ENCODE measurements at places on chromosomes 3 and 15.

GRCh38 chr15:62505762-62506161 is 340.7 kb upstream of the C2CD4B start:
- DNase-seq, result no peak

DNA sequence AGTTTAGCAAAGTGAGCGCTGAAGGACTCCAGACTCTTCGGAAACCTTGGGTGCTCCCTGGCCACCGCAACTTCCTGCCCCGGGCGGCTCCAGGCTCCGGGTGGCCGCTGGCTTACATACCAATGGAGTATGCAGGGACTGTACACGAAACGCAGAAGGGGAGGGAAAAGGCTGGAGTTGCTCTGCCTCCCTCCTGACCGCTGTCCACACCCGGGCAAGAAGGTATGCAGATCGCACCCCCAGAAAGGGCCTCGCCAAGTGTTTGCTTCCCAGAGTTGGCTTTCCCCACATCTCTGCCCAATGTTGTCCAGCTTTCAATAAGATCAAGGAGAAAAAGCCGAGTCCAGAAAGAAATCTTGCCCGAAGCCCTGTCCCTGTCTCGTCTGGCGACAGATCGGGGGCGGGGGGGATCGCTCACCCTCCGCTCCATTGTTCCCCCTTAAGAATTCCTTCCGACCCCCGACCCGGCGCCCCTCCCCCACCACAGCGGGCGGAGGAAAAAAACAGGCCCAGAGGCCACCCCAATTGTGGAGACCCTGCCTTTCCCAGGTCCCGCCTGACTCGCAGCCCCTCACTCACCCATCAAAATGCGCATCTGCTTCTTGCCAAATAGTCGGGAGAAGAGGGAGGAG is 533 bp downstream of the ARF4 start:
- peak; percentile 33 for DNase-seq

GRCh38 chr15:65414841-65415621 is 7.7 kb downstream of the IGDCC4 start:
- DNase-seq, result no peak

GRCh38 chr15:25770618-25771337 is 92.3 kb downstream of the ATP10A start:
- no peak for DNase-seq

DNA sequence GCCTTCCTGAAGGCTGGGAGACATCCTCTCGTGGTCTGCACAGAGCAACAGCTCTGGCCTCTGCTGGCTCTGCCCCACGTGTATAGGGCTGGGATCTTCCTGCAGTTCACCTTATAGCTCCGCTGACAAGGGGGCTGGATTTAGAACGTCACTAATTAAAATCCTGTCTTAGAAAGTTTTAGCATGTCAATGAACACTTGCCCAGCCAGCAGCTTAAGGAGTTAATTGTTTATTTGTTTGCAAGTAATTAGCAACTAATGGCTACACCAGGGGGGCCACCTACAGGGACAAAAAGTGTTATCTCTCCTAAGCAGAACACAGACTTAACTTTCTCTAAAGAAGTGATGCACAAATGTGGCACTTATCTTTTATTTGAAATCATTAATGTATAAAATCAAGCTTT is at the start of gene HESX1:
Gene HESX1, minus strand, starts transcription at position 84 of the 403 bp plus-strand sequence. Its CDS starts 60 bp downstream, at position 24.
- DNase-seq, result no peak

DNA sequence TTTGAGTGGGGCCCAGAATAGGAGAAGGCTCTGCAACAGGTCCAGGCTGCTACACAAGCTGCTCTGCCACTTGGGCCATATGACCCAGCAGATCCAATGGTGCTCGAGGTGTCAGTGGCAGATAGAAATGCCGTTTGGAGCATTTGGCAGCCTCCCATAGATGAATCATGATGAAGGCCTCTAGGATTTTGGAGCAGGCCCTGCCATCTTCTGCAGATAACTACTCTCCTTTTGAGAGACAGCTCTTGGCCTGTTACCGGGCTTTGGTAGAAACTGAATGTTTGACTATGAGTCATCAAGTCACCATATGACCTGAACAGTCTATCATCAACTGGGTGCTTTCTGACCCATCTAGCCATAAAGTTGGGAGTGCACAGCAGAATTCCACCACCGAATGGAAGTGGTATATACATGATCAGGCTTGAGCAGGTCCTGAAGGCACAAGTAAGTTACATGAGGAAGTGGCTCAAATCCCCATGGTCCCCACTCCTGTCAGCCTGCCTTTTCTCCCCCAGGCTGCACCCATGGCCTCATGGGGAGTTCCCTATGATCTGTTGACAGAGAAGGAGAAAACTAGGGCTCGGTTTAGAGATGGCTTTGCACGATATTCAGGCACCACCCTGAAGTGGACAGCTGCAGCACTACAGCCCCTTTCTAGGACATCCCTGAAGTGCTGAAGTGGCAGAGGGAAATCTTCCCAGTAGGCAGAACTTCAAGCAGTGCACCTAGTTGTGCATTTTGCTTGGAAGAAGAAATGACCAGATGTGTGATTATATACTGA is 971.4 kb downstream of the MCTP2 start:
- DNase-seq, result no peak

- DNase-seq, result no peak
These were observed 20.1 kb downstream of the ZNF80 start for GRCh38 chr3:114217266-114217665.

DNA sequence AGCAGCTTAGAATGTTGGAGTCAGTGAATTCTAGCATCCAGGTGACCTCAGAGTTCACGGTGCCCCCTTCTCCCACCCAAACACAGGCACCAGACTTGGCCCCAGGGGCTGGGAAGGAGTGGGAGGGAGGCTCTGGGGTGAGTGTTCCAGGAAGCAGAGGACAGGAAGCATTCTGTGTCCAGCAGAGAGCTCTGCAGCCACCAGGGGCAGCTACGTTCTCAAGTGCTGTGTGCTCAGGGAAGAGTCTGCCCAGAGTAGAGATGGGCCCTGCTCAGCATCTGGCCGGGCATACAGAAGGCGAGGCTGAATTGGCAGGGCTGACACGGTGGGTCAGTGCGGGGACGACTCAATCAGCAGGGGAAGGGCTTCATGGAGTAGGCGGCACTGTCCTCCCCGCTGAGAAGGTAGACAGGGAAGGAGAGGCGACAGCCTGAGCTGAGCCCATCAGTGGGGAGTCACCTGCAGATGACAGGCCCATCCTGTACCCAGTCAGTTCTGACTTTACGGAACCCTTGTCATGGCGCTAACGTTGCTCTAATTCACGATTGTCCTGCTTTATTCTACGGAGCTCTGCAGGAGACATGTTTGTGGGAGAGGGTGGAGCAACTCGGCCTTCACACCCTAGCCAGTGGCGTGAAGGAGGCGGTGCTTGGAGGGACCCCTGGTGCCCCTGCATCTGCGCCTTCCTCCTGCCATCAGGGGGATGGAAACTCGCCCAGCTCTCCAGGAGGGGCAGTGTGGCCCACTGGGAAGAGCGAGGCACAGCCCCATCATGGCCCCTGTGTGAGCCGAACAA is 82.2 kb downstream of the C3orf70 start:
- DNase-seq, result no peak

DNA sequence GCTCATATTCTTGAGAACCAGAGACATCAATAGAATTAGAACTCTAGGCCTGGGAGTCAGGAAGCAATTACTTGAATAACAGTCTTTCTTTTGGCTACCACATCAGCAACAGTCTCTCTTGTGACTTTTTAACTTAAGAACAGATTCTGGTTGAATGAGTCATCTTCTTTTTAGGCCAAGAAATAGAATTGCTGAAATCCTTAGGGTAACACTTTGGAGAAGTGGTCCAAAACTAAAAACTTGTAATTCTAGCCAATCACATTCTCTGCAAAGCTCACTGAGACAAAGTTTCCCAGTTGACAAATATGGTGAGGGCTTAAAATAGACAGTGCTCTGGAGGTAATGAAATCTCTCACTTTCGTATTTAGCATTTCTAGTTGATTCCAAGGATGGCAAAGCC is 238.0 kb downstream of the SHOX2 start:
- no peak for DNase-seq
